ENCODE measurements at places on chromosomes 7 and 10.

DNA sequence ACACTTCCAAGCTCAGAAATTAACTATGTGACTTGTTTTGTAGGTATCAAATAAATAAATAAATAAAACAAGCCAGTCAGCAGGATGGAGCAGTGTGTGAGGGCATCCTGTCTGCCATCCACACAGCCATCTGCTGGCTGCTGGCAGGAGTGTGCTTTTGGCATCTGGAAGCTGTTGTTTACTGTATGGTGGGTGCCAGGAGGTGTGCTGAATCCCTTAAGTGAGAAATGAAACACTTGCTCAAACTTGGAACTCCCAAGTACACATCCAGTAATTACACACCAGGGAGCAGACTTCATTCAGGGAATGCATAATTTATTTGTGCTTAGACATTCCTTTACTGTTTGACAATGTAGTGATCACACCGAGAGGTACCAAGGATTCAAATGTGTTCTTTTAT, 16.9 kb upstream of the TAX1BP1 start:
- no peak for DNase-seq

DNA sequence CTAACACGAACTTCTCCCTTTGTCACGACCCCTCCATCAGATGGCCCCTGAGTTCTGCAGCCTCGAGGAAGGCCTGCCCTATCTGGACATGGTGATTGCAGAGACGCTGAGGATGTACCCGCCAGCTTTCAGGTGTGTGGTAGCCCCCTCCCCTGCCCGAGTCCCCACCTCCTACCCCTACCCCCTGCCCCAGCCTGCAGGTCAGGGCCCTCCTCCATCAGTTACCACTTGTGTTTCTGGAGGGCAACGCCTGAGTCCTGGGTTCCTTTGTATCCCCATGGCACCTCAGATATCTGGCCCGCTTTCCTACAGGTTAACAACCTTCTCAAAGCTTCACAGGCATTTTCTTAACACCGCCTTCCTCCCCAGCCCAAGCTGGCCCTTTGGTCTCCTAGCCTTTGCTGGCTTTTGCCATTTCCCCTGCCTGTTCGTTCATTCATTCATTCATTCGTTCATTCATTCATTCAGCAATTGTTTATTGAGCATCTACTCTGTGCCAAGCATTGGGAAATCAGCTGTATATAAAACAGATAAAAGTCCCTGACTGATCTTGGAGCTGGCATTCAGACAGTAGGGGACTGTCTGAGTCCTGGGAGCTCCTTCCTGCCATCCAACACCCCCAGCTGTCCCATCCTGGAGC, 55.6 kb downstream of the PARP12 start:
- no peak for DNase-seq

- DNase-seq: no peak
Measured at GRCh38 chr7:71480791-71481190, 348.8 kb downstream of the GALNT17 start.

GRCh38 chr10:21929070-21929469, 74.5 kb downstream of the DNAJC1 start:
- no peak for DNase-seq

- no peak for DNase-seq
Measured at GRCh38 chr7:1019789-1020610, 24.3 kb upstream of the GPR146 start.

DNA sequence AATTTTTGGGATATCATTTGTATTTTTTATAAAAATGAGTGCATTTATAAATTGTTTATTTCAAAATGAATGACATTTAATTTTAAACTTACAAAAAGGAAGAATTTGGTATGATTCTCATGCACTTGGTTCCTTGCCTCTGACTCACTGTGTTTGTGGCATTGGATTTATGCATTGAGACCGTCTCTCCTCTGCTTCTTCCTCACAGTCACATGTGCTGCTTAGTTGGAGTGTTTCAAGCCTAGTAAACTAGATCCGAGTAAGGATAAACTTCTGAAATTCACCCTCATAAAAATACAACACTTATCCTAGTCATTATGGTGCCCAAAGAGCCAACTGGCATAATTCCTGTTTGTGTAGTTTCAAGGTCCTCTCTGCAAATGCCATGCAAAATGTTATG, 19.1 kb upstream of the FZD8 start:
- no peak for DNase-seq

- no peak for DNase-seq
Measured at GRCh38 chr7:41133690-41134299, 569.1 kb downstream of the INHBA start.

DNA sequence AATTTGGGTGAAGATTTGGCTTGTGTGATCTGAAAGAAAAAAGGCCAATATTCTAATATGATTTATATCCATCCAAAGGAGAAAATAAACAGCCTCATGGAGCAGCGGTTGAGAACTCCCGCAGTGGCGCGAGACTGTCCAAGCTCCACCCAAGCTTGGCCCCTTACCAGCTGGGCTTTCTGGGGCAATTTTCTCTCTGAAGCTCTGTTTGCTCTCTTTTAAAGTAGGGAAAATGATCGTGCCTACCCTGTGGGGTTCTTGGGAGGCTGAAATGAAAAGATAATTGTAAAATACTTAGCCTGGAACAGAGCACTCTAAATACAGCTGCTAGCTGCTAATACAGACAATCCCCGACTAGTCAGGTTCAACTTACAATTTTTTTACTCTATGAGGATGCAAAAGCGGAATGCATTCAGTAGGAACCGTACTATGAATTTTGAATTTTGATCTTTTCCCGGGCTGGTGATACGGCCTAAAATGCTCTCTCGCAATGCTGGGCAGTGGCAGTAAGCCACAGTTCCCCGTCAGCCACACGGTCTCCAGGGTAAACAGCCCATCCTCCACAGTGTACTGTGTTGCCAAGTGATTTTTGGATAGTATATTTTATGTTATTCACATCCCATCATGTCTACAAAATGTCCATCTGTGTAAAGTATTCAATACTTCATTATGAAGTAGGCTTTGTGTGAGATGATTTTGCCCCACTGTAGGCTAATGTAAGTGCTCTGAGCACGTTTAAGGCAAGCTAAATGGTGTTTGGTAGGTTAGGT, 137.7 kb downstream of the CHN2 start:
- no peak for DNase-seq
